ENCODE measurements at places on chromosomes 1 and 21. TPM values are rescaled to one million over a fixed set of nuclear protein-coding genes. Genes with fewer than 3 reads are reported as not detected.

The DNAH14 gene
- polyA plus RNA-seq: not detected

The PDC gene
- polyA plus RNA-seq: not detected

The GBP1 gene
- polyA plus RNA-seq: 77.4 TPM

The PEAR1 gene
- not detected for polyA plus RNA-seq

The RBM8A gene
- 192 TPM for polyA plus RNA-seq

The HFM1 gene
- polyA plus RNA-seq: not detected

The CFH gene
- 11.2 TPM for polyA plus RNA-seq

The SYT14 gene
- not detected for polyA plus RNA-seq

The CYP4A22 gene
- polyA plus RNA-seq: not detected

The F13B gene
- polyA plus RNA-seq: not detected

The WDR64 gene
- 0.48 TPM for polyA plus RNA-seq

The ATP1A4 gene
- not detected for polyA plus RNA-seq

The FCER1G gene
- 19.0 TPM for polyA plus RNA-seq

The GBP7 gene
- polyA plus RNA-seq: not detected

The LSM10 gene
- 146 TPM for polyA plus RNA-seq

The PPM1J gene
- not detected for polyA plus RNA-seq

The RXFP4 gene
- 0.29 TPM for polyA plus RNA-seq
